ENCODE measurements at places on chromosomes 2 and 18.

DNA sequence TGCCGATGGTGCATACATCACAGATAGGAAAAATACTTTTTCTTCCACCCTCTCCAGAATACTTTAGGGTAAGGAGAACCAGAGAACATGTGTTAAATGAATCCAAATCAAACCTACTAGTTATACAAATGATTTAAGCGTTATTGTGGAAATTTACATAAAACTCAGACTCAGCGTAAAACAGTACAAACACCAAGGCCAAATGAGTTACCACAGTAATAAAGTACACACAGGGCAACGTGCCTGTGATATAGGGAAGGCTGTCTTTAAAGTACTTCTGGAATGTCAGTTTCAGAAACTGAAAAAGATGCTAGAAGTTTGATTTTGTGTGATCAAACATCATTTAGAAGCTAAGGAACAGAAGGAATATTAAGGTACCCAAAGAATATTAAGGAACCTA is 46.9 kb downstream of the PTPRM start:
- no peak for DNase-seq

- no peak for DNase-seq
Measured at GRCh38 chr2:168732100-168732499, 70.3 kb upstream of the NOSTRIN start.

DNA sequence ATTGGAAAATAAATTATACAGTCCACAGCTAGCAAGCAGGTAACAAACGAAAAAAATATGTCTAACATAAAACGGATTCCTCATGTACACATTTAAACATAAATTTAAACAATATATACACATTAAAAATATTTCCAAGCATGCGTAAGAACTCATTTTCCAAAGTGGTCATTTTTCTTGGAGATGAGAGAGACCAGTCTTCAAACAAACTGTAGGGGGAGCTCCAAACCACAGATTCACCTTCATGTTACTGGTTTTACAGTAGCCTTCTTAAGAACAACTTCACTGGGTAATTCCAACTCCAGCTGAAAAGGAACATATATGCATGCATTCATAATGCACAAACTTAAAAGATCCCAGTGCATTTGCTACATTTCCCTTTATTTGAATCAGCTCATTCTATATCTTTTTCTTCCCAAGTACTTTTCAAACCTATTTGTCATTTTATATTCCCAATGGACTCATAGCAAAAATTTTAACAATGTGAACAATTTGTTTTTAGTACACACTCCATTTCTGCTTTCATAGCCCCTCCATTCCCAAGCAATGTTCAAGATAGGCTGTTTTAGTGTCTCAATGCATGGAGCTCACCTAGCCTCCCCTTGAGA is 4.7 kb upstream of the STAMBP start:
- peak; percentile 67 for DNase-seq

GRCh38 chr2:26785431-26786206 is at the start of gene CENPA:
CENPA (plus strand) TSS chr2:26786056; CDS start chr2:26786197, 141 bp downstream.
- peak; percentile 99 for DNase-seq

DNA sequence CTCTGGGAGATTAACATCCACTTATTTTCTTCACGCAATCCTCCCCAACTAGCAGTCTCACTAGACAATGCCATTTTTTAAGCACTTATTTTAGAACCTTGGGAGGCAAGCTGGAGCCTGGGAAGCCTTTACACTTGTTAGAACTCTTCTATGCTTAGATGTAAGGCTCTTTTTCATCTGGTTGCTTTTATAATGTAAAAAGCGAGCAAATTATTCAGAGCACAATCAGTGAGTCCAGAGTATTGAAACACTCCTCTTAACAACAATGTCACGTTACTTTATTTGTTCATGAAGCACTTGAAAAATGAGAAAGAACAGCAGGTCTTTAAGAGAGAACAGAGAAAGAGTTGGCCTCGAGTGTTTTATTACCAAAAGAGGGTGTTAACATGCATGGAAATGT is 84.1 kb upstream of the SLC8A1 start:
- DNase-seq = no peak

DNA sequence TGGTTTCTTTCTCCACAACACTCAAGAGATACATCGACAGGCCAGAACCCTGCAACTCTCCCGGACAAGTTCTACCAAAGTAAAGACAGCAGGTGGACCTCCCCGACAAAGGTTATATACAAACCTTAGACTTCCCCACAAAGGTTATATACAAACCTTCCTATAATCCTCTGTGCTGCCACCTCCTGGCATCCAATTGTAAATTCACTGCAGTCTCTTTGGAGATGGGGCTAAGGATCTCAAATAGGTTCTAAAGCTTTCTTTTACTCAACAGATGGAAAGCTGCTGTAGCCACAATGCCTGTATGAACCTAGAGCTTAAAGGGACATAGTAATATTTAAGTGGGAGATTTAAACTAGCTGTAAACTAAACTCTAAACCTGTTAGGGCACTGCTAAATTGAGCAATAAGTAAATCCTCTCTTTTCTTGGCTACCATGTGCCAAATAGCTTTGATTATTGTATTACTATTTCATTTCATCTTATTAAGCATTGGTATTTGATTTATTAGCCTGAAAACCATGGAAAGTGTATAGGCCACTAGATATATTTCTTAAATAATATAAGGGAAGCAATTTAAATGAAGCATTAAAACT is 9.8 kb upstream of the MREG start:
- DNase-seq = peak; percentile 33

GRCh38 chr2:237892478-237892877 is 33.1 kb downstream of the RAMP1 start:
- DNase-seq = no peak

- no peak for DNase-seq
Measured at GRCh38 chr2:33278245-33278943, 198.1 kb upstream of the RASGRP3 start.

- DNase-seq = no peak
Measured at GRCh38 chr2:240638512-240639160, 13.4 kb downstream of the GPR35 start.

DNA sequence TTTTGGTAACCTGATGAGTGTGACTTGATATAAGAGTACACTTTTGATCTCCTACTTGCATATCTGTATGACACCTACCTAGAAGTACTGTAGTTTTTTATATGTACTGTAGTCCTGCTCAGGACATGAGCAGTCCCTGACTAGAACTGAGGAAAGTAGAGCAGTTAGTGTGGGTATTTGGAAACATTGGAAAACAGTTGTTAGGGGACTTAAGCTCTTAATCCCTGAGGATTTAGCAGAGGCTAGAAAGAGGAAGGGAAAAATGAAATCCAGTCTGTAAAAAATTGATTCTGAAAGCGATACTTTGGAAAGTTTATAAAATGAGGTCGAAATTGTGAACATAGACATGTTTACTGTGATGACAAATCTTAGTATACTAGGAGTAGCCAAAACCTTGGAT is 125.6 kb downstream of the NCOA1 start:
- no peak for DNase-seq
